ENCODE measurements at places on chromosomes 4 and X.

GRCh38 chr4:101259876-101260275 lies 87.5 kb downstream of the PPP3CA start:
- DNase-seq: no peak

DNA sequence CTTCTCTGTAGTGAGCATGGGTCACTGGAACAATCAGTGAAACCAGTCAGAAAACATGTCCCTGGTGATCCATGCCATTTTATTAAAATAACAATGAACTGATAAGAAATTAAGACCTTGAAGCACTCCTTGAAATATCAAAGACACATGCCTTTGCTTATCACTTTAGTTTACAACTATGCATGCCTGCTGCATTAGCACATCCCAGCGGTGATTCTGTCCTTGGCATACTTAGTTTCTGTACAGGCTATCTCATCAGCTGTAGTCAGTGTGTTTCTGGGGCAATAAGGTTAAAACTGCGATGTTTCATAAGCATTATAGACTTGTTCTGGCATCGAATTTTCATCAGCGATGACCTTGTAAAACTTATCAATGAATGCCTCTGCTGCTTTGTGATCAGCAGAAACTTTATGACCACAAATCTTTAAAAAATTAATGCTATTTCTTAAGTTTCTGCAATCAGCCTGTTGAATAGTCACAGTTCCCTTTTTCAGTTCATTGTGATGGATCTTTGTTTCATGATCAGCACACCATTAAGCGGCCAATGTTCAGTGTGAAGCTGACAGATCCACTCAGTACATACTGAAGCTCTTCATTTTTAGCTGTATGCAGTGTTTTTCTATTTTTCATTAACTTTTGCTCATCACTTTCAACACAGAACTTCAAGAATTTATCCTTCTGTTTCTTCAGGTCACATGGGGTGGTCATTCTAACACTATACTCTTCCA lies 150.5 kb downstream of the RNF150 start:
- no peak for DNase-seq

GRCh38 chrX:39927380-39927779 lies 170.4 kb downstream of the BCOR start:
- no peak for DNase-seq

DNA sequence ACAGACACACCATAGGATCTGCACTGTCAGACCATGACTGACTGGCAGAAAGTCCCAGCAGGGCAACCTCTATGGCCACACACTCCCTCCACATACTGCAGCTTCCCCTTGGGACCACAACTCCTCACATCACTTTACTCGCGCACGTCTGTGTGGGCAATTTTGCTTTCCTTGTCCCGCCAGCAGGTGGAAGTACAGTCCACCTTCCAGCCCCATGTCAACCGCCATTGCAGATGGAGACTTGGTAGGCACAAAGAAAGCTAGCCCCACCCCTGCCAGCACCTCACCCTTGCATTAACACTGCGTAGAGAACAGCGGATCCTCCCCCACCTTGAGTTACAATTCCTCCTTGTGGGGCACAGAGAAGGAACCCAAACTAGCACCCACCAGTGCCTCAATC lies 74.4 kb upstream of the NAP1L2 start:
- DNase-seq: no peak

GRCh38 chrX:71540801-71541200 lies 7.9 kb downstream of the OGT start:
- DNase-seq: no peak

- no peak for DNase-seq
Observed at GRCh38 chr4:145812919-145813318, 125.7 kb downstream of the ZNF827 start.
